Forelimb muscle (tissue), 1 donor: ENCODE measurements at places on chromosomes 16 and 17. TPM values are rescaled to one million over a fixed set of nuclear protein-coding genes. Genes with fewer than 3 reads are reported as not detected.

DNA sequence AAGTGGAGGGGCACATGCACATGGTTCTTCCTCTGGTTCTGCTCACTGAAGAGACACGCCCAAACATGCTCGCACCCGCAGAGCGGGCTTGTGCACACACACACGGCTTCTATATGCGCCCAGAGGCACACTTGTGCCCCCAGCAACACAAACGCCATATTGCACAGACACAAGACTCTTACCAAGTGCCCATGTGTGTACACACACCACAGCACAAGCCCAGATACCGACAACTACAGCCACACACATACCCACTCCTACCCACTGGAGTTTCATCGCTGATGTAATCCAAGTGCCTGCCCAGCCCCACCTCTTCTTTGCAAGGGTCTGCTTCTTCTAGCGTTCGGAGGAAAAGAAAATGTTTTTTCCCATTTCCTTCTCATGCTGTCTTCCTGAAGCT, 6.5 kb upstream of the PRR29 start:
- no peak for DNase-seq

FMNL1 gene
- 4.4 TPM for polyA plus RNA-seq

IGF2BP1 gene
- 10.5 TPM for polyA plus RNA-seq

DNA sequence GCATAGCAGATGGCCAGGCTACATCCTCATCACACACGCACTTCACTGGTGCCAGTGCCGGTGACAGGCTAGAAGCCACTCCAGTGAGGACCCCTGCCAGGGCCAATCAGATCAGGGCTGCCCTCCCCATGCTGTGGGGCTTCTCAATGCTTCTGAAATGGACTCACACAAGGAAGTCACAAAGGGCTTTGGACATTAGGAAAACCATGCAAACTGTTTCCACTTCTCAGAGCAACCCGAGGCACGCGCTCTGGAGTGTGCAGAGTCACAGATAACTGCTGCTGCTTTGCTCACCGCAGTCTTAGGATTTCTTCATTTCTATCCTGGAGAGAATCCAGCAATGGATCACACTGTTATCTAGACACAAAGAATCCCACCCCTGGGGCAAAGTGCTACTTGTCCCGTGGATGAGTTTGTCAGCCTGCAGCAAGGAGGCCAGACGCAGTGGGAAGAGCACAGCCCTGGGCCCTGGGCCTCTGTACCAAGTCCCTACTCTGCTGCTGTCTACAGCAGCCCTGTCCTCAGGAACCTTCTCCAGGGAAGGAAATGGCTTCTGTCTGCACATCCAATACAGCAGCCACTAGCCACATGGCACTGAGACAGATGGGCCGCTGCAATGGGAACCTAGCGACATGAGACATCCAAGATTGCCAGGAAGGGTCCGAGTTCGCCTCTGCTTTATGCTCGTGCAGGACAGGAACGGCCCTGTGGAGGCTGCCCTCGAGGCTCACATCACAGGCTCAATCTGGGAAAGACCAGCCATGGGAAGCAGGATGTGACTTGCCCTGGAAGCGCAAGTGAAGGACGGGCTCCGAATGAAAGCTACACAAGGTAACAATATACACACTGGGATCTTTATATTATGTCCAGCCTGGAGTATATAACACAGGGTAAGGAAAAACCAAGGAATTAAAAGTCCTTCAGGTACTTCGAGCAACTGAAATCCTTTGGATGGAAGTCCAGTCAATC, 169.3 kb downstream of the ZFHX3 start:
- no peak for DNase-seq
